ENCODE measurements at places on chromosomes 5 and 9.

GRCh38 chr5:56575821-56576220 lies 239.5 kb upstream of the MAP3K1 start:
- DNase-seq: no peak

- DNase-seq: no peak
Measured at GRCh38 chr5:35454011-35454525, 163.6 kb upstream of the SPEF2 start.

DNA sequence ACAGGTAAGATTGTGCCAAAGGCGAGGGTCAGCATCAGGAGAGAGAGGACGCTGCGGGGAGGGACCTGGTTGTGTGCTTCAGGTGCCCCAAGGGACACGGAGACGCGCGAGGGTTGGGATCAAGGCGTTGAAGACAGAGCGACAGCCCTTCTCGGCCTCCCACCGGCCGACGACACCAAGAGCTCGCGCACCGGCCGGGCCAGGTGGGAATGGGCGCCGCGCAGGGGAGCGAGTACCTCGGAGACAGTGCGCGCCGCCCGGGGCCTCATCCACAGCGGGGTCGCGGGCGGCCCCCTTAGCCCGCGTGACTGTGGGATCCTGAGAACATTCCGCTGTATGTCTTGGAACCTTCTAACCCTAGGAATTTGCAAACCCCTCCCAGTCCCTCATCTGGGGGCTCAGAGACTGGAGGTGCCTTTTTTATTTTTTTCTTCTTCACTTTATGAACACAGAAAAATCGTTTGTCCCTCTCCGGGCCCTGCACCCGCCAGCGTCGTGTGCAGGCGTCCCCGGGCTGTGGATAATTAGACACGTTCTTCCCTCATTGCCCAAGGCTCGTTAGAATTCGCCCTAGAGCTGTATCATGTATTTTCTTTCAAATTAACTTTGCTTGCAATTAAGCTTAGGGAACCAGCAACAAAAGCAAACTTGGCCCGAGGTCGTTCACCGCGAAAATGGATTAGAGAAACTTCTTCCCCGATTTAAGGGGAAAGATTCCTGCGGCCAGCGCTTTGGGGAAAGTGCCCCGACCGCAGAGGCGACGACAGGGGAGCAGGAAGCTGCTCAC lies 4.8 kb downstream of the FOXE1 start:
- DNase-seq: no peak

- DNase-seq: no peak
Measured at GRCh38 chr5:92703976-92704375, 877.0 kb downstream of the NR2F1-AS1 start.

DNA sequence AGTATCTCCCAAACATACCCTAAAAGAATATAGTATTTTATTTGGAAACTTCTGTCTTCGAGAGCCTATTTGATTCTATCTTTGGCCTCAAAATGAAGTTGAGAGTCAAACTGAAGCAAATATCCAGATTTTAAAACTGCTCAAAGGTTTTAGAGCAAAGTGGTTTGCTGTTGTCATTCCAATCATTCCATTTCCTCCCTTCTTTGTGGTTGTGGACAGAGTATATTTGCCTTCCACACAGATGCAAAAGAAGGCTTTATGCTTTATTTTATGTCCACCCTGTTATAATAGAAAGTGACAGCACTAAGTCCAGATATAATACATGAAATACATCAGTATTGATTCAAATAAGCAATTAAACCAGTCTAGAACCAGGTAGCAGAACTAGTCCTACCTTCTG lies 12.4 kb downstream of the GZMK start:
- no peak for DNase-seq

- no peak for DNase-seq
Measured at GRCh38 chr5:52469420-52469819, 318.3 kb upstream of the ITGA1 start.

DNA sequence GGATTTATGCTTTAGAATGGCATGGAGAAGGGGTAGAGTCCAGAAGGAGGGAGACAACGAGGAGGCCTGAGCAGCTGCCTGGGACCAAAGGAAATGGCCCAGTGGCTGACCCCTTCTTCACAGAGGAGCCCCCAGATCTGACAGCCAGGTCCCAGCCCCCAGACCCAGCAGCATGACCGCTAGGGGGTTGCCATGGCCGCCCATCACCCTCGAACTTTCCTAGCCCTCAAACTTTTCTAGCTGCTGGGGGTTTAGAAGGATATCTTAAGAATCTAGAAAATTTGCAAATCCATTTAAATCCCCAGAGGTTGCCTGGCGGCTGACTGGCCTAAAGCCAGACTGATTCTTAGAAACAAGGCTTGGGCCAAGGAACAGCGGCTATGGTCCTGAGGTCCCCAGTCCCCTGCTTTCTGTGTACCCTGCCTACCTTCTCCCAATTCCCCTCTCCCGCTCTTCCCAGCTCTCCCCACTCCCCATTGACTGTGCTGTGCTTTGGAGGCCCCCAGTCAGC lies 972 bp downstream of the PDGFRB start:
- DNase-seq: no peak

GRCh38 chr9:125772740-125773139 lies 25.6 kb downstream of the PBX3 start:
- no peak for DNase-seq

GRCh38 chr5:160468363-160468975 lies 46.8 kb downstream of the PTTG1 start:
- no peak for DNase-seq

DNA sequence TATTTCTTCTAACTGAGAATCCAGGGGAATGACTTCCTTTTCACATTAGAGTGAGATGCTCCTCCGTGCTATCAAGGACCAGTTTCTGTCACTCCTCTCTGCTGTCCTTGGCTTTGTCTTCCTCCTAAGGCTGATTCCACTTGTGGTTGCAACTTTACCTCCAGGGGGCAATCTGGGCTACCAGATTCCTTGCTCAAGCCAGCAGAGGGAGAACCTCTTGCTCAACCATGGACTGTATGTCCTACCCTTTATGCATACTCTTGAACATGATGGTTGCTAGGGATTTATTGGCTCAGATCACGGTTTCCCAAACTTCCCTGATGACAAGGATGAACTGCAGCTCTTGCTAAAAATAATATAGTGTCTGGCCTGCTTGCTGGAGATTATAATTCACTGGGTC lies 24.0 kb downstream of the NNT start:
- DNase-seq: no peak

- no peak for DNase-seq
Measured at GRCh38 chr9:33455945-33456344, 8.6 kb upstream of the AQP3 start.

- DNase-seq: no peak
Measured at GRCh38 chr5:94234987-94235386, 383.4 kb downstream of the KIAA0825 start.

- DNase-seq: no peak
Measured at GRCh38 chr9:16126042-16126441, 573.2 kb downstream of the CCDC171 start.

GRCh38 chr5:164748861-164749260 lies 1243.4 kb downstream of the MAT2B start:
- DNase-seq: no peak

- no peak for DNase-seq
Measured at GRCh38 chr5:3265131-3265885, 330.3 kb upstream of the IRX1 start.

- DNase-seq: no peak
Measured at GRCh38 chr5:53239301-53239990, 129.9 kb upstream of the MOCS2 start.

DNA sequence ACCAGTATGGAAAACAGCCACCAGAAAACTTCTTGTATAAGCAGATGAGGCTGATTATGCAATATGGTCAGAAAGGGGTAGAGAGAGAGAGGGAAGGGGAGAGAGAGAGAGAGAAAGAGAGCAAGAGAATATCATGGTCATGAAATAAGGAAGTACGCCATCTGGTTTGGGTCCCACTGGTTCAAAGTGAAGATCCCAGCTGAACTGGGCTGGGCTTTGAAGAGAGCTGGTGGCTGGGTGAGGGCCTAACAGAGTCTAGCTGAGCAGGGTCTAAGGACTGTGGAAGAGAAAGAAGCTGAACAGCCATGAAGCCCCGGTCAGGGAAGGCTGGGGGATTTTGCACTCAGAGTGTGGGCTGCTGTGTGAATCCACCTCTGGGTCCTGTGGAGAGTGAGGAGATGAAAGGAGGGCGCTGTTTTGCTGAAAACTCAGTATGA lies 14.6 kb downstream of the TRIM14 start:
- no peak for DNase-seq

- no peak for DNase-seq
Measured at GRCh38 chr9:131238402-131239021, 37.8 kb downstream of the FAM78A start.

GRCh38 chr5:173909199-173909598 lies 21.1 kb downstream of the CPEB4 start:
- DNase-seq: no peak

DNA sequence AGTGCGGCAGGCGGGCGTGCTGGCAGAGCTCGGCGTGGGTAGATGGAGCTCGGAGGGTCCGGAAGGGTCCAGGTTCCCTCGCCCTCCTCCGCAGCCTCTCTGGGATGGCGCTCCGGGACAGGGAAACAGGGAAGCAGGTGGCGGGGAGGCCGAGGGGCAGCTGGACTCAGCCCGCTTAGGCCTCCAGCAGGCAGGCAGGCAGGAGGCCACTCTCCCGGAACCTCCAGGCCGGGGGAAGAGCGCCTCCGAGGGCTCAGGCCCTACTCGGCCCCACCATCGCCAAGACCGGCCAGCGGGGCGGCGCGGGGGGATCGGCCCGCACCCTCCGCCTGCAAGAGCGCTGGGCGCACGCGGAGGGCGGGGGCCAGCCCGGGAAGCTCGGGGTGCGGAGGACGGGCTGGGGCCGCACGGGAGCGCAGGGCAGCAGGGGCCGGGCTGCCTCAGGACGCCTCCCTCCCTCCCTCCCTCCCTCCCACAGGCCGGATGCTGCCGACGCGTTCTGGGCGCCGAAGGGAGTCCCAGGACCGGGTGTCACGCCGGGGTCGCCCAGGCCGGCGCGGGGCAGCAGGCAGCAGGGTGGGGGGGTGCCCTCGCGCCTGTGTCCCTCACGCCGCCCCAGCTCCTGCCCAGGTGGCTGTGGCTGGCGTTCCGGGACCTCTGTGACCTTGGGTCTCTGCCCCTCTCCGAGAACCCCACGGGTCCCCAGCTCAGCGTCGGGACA lies 977 bp downstream of the MGAT4B start:
- DNase-seq: no peak

GRCh38 chr5:170861917-170862766 lies at the start of gene RANBP17:
TSS of gene RANBP17 (plus strand) at chr5:170862018.
- no peak for DNase-seq

- no peak for DNase-seq
Measured at GRCh38 chr9:135930446-135931345, 23.4 kb upstream of the CAMSAP1 start.

- no peak for DNase-seq
Measured at GRCh38 chr9:73565026-73565425, 413.4 kb downstream of the ANXA1 start.

DNA sequence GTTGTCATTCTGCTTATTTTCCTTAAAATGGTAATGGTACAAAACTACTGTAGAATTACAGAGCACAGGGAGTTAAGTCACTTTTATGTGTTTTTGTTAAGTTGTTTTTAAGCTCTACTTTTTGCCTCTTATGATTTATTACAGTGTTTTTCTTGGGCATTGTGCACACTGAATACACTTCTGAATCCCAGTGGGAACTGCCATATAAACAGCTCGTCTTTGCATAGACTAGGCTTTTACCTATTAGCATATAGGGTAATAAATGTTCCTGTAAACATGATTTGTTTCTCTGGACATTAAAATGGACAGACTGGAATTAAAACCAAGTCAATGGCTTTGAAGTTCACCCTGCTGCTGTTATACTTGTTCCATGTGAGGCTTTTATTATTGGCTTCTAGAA lies 12.2 kb downstream of the KLF9 start:
- DNase-seq: no peak

GRCh38 chr5:159765135-159765433 lies 151.2 kb upstream of the ADRA1B start:
- no peak for DNase-seq

DNA sequence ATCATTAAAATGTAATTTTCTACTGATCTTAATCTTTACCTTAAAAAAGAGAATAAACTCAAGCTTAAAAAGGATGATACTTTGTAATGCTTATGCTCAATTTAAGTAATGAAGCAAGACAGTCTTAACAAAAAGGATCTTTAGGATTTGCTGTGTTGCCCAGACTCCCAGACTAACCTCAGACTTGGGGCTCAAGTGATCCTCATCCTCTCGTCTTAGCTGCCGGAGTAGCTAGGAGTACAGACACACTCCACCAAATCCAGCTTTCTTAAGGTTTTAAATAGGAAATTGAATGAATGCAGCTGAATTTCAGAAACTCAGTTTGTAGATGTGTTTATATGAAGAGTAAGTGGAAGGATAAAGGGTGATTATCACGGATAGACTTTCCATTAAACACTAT lies 400.5 kb upstream of the DAB2 start:
- DNase-seq: no peak

DNA sequence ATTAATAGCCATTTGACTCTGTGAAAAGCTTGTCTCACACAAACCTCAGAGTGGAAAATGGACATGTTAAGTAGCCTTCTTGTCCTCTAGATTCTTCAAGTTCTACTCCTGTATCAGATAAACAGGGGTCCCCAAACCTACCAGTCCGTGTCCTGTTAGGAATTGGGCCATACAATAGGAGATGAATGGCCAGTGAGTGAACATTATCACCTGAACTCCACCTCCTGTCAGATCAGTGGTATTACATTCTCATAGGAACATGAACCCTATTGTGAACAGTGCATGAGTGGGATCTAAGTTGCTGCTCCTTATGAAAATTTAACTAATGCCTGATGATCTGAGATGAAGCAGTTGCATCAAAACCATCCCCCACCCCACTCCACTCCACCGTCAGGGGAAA lies 136.3 kb downstream of the TMEM232 start:
- no peak for DNase-seq

- DNase-seq: no peak
Measured at GRCh38 chr5:31235381-31235780, 41.9 kb downstream of the CDH6 start.

- no peak for DNase-seq
Measured at GRCh38 chr5:11048760-11049159, 287.7 kb upstream of the DAP start.

DNA sequence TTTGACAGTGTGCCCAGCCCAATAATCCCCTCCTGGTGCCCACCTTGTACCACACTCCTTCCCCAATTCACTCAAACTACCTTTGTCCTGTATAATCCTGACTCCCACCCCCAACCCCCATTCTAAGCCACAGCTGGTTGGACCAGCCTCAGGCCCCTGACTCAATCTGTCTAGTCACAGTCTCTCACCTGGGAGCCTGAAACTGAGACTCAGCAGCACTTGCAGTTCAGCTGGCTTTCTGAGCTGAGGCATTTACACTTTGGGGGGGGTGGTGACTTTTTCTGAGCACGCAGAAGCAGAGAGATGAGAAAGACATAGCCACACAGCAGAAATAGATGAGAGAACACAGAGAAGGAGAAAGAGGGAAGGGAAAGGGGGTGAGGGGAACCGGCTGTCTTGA lies 247.3 kb downstream of the MAN2A1 start:
- no peak for DNase-seq

Data from activated T-cell treated with anti-CD3 and anti-CD28 coated beads for 1 hour (primary cell).